ENCODE measurements at places on chromosomes 12 and 14. TPM values are rescaled to one million over a fixed set of nuclear protein-coding genes. Genes with fewer than 3 reads are reported as not detected.
A peak's percentile ranks its signal among the peaks of the same experiment; 100 is the strongest.

GRCh38 chr12:121278169-121279070, 18.1 kb downstream of the CAMKK2 start:
- no peak for DNase-seq

GRCh38 chr12:91249054-91249453, 66.4 kb upstream of the DCN start:
- no peak for DNase-seq

GRCh38 chr12:16297521-16297920, 20.0 kb upstream of the SLC15A5 start:
- no peak for DNase-seq

DNA sequence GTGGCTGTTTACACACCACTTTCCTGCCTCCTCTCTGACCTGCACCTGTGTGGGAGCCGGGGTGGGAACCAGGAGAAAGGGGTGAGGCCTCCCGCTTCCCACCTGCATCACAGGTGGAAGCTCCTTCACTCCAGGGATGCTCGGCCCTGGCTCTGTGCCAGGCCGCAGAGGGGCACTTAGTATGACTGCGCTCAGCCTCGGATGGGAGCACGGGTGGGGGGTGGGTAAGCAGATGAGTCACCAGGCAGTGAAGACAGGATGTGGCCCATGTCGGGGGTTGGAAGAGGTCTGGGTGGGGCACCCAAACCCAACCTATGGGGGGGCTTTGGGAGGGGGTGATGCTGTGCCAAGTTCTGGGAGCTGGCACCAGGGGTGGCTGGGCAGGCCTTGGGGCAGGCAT, 7.4 kb upstream of the CYP46A1 start:
- no peak for DNase-seq

- DNase-seq, result peak; percentile 87
Measured at GRCh38 chr12:8045952-8046944, 13.7 kb downstream of the FOXJ2 start.

DNA sequence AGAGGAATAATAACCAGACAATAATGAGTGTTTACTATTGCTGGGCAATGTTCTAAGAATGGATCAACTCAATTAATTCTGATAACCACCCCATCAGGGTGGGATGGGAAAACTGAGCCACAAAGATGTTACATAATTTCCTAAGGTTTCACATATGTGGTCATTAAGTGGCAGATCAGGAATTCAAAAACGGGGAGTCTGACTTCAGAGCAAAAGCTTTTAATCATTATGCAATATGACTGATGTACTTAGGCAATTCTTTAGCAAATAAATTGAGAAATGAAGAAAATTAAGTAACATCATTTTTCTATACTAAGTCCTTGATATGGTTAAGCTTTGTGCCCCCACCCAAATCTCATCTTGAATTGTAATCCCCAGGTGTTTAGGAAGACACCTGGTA, 53.4 kb downstream of the PLCZ1 start:
- no peak for DNase-seq

- DNase-seq, result no peak
Measured at GRCh38 chr12:112046003-112046402, 32.8 kb downstream of the ERP29 start.

- no peak for DNase-seq
Measured at GRCh38 chr12:42643881-42644579, 54.5 kb upstream of the PRICKLE1 start.

- peak; percentile 66 for DNase-seq
Measured at GRCh38 chr14:75979071-75979571, 2.7 kb downstream of the TGFB3 start.

TAMALIN gene
- 31.3 TPM for total RNA-seq

KRT85 gene
- total RNA-seq, result not detected

KITLG gene
- 0.61 TPM for total RNA-seq

KRT83 gene
- total RNA-seq, result not detected

WDR20 gene
- 38.1 TPM for total RNA-seq
